ENCODE measurements at places on chromosomes 16 and 17. TPM values are rescaled to one million over a fixed set of nuclear protein-coding genes. Genes with fewer than 3 reads are reported as not detected.

DNA sequence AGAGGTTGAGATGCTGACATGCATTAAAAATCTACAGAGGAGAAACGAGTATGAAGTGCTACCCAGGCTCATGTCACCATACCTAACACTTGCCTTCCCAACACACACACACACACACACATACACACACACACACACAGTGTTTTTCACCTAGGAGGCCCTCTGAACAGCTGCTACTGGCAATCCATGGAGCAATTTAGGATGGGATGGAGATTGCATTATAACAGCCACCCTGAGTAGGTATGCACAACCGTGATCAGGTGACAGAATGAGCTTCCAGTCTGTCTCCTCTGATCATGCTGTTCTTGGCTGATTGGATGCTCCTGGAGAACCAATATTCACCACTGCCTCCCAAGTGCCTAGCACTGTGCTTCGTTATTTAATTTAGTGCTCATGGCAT, 528.5 kb upstream of the CDH5 start:
- DNase-seq = no peak

GRCh38 chr17:19306160-19307111, 56.1 kb downstream of the B9D1 start:
- no peak for DNase-seq

- peak; percentile 74 for DNase-seq
Observed at GRCh38 chr17:43628089-43628650, 33.6 kb downstream of the MEOX1 start.

DNA sequence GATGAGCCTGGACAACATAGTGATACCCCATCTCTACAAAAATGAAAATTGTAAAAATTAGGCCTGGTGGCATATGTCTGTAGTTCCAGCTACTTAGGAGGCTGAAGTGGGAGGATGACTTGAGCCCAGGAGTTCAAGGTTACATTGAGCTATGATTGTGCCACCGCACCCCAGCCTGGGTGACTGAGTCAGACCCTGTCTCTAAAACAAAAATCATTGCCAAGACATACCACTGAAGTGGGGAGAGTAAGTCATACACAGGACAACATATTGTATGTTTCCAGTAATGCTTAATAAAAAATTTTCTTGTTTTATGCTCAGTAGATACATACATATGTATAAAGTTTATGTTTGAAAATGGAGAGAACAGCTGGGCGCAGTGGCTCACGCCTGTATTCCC, 39.2 kb downstream of the NDE1 start:
- no peak for DNase-seq

DNA sequence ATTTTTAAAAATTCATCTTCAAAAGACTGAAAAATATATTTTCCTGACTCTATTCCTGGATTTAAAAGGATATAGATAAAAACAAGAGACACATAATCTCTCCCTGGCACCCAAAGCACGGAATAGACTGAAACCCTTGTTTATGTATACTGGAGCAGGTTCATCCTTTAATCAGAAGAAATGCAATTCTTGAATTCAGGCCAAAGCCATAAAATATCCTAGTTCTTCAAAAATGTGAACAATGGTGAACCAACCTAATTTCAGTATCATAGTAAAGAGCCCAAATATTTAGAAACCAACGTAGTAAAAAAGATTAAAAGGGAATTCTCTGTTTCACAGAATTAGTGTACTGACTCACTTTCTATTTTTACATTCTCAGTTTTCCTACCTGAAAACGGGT, 188.5 kb upstream of the C17orf78 start:
- no peak for DNase-seq

DNA sequence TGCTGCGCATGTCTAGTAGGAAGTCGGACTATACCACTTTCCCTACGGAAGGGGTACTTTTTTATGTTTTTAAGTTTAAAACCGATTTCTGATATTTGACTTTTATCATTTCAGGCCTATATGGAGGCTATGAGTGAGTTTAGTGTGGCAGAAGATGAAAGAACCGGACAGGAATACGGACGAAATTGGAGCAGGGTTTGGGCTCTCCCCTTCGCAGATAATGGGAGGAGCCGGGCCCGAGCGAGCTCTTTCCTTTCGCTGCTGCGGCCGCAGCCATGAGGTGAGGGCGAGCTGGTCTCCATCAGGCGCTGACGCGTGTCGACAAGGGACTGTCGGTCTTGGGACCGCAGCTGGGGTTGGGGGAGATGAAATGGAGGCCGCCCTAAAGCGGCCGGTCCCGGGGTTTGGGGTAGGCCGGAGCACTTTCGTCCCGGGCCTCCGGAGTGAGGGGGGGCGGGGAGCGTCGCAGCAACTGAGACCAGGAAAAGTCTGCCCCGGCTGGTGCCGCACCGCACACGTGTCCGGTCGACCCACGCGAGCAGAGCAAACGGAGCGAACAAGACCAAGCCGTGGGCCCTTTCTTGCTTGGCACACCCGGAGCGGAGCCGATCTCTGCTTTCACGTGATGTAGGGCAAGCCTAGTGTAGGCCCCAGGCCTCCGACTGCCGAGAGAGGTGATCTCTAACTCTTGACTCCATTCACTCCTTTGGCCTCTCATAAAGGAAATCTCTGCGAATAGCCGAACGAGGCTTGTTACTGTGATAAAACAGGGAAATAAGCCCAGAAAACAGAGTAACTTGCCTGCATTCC, at the start of gene RPL19:
TSS of gene RPL19 (plus strand) at position 214 of the 810 bp plus-strand sequence. CDS start at position 276, 62 bp downstream.
- no peak for DNase-seq

GRCh38 chr17:79990051-79990592, 45.5 kb downstream of the TBC1D16 start:
- no peak for DNase-seq

DNA sequence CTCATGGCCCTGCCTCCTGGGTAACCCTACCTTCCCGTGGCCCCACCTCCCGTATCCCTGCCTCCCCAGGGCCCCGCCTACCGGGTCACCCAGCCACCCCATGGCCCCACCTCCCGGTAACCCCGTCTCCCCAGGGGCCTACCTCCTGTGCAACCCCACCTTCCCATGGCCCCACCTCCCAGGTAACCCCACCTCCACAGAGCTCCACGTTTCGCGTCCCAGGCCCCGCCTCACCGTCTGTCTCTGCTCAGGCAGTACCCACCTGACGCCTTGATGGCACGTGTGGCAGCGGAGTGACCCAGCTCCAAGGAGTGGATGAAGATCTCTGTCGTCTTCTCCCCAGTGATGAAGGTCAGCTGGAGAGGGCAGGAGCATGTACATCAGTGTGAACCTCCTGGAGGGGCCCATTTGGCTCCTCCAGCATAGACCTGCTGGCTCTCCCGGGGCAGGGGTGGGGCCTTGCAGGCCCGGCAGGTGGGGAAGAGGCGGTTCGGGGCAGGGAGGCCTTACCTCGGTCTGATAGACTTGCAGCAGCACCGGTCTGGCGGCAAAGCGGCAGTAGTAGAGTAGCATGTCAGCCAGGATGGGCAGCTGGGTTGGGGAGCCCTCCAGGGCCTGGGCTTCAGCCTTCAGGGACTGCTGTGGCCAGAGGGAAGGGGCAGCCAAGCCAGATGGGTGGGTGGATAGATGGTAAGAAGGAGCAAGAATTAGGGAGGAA, 18.7 kb upstream of the PIK3R6 start:
- DNase-seq = no peak

- DNase-seq = no peak
Observed at GRCh38 chr16:89697161-89697615, 4.3 kb downstream of the SPATA2L start.

- peak; percentile 14 for DNase-seq
Observed at GRCh38 chr17:66915204-66915611, 49.3 kb upstream of the CACNG4 start.

GRCh38 chr17:17511293-17511741, 15.1 kb upstream of the RASD1 start:
- DNase-seq = no peak

- DNase-seq = no peak
Observed at GRCh38 chr17:36829676-36830075, 107.6 kb upstream of the LHX1 start.

GRCh38 chr17:50672831-50673551, 34.7 kb downstream of the ANKRD40 start:
- DNase-seq = peak; percentile 30

DNA sequence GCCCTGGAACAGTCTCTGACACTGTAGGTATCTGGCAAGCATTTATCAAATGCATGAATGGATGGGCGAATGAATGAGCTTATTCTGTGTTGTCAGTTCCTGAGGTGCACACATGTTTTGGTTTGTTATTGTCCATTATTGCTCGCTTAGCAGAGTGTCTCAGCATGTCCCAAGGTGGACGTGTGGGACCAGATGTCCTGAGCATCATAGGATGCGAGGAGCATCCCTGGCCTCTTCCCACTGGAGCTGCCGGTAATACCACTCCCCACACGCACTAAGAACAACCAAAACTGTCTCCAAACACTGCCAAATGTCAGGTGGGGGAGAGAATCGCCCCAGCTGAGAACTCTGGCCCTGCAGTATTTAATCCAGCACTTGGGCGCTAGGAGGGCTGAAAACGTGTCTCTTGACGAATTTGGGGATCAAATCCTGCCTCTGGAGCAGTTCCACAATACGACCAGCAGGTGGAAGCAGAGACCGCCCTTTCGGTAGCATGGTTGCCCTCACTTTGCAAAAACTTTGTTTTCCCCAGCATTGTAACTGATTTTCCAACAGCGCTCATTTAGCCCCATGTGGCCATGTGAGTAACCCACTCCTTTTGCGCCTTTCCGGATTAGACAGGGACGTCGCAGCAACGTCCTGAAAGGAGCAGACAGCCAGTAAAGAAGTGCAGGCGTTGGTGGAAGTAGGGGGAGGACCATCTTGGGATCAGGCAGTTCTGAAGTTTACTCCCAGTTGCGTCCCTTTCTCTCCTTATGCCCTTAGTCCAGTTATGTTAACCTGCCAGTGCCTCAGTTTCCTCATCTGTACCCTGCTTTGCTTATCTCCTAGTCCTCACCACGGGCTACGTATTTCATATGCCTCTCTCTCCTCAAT, 22.7 kb downstream of the TMEM114 start:
- peak; percentile 88 for DNase-seq

ITGAD gene
- total RNA-seq = 0.13 TPM

PLXDC1 gene
- 11.1 TPM for total RNA-seq

OR1A1 gene
- not detected for total RNA-seq

DGKE gene
- total RNA-seq = 8.7 TPM

CCL4L2 gene
- total RNA-seq = 1.6 TPM
